ENCODE measurements at places on chromosomes 5 and 9. TPM values are rescaled to one million over a fixed set of nuclear protein-coding genes. Genes with fewer than 3 reads are reported as not detected.
A peak's percentile ranks its signal among the peaks of the same experiment; 100 is the strongest.

DNA sequence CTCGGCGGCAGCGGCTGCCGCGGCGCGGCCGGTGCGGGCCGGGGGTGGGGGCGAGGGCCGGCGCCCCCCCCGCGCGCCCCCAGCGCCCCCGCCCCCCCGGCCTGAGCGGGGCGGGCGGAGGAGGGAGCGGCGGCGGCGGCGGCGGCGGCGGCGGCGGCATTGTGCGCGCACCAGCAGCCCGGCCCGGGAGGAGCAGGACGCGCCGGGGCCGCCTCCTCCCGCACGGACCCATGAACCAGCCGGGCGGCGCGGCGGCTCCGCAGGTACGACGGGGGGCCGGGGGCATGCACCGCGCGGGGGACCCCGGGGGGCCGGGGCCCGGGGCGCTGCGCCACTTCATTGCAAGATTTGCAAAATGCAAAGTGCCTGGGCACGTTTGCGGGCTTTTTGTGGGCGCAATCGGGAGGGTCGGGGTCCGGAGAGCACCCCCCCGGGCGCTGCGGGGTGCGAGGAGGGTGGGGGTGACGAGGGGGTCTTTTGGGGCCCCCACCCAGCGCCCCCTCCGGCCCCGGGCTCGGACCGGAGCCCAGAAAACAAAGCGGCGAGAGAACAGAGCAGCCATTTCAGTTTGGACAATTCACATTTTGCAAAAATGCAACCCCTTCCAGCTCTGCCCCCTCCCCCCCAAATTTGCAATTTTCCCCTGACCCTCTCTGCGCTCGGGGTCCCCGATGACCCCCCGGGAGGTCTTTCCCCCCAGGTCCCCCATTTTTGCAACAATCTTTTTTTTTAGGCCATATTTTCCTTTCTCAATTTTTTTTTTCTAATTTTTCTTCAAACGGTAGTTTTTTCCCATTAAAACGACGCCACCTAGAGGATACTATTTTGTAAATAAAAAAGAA, at the start of gene ZNF618:
TSS of gene ZNF618 (plus strand) at position 159 of the 842 bp plus-strand sequence. CDS start at position 231, 72 bp downstream.
- peak; percentile 71 for DNase-seq

DNA sequence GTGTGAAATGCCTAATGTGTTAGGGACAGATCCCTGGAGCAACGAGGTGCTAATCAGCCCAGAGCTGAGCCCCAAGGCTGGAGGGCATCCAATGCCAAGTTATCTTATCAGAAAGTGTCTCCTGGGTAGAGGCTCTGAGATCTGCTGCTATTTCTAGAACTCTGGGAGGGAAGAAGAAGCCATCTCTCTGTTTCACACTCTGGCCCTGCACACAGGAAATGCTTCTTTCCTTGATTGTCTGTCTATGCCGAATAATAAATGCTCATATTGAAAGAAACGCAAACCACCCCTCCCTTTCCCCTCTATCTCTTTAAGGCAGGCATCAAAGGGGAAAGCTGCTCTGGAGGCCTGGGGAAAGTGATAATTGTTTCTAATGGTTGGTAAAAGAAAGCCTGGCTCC, 166.7 kb downstream of the PAPPA start:
- DNase-seq: no peak

- DNase-seq: no peak
Observed at GRCh38 chr5:179367491-179367890, 22.2 kb upstream of the ADAMTS2 start.

GRCh38 chr5:123610209-123610608, 98.2 kb downstream of the CSNK1G3 start:
- DNase-seq: no peak

MTRR gene
- 27.1 TPM for total RNA-seq

SAXO1 gene
- not detected for total RNA-seq

CNTNAP3B gene
- total RNA-seq: 11.8 TPM

PSIP1 gene
- 32.9 TPM for total RNA-seq
